ENCODE measurements at places on chromosomes 1 and 21.

GRCh38 chr1:93963585-93963984, 54.4 kb upstream of the GCLM start:
- DNase-seq, result no peak

GRCh38 chr1:110771245-110772022, 96.7 kb upstream of the KCNA3 start:
- no peak for DNase-seq

DNA sequence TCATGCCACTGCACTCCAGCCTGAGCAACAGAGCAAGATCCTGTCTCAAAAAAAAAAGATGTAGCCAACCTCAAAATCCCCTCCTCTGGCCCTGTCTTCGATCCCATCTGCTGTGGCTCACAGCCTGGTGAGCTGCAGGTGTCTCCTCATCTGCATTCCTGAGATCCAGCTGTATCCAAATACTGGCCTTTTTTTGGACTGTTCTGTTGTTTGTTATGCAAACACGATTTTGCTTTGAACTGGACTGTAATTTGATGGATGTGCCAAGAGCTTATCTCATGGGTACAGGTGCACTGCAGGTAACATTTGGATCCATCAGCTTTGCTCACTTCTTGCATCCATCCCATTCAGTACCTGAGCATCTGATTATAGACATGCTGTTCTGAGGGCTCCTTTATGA, 14.1 kb upstream of the FAM43B start:
- DNase-seq, result no peak

- no peak for DNase-seq
Observed at GRCh38 chr1:246329900-246330299, 177.2 kb downstream of the SMYD3 start.

DNA sequence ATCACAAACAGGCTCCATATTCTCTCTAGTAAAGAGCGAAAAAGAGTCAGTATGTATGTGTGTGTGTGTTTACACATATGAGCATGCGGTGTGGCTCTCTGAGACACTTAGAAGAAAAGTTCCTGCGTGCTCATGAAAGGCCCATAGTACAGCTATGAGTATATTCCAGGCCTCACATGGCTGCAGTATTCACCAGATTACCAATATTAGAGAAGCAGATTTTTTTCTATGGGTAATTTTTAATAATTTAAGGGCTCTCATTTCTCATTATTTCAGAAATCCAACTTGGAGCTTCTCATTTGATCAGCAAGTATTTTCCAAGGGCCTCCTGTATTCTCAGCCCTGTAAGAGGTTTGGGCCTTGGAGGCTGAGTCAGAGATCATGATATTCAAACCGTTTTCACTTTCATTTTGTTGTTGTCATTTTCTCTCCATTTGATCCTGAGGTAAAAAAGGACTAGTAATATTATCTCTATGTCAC, 232.9 kb upstream of the SGIP1 start:
- no peak for DNase-seq

DNA sequence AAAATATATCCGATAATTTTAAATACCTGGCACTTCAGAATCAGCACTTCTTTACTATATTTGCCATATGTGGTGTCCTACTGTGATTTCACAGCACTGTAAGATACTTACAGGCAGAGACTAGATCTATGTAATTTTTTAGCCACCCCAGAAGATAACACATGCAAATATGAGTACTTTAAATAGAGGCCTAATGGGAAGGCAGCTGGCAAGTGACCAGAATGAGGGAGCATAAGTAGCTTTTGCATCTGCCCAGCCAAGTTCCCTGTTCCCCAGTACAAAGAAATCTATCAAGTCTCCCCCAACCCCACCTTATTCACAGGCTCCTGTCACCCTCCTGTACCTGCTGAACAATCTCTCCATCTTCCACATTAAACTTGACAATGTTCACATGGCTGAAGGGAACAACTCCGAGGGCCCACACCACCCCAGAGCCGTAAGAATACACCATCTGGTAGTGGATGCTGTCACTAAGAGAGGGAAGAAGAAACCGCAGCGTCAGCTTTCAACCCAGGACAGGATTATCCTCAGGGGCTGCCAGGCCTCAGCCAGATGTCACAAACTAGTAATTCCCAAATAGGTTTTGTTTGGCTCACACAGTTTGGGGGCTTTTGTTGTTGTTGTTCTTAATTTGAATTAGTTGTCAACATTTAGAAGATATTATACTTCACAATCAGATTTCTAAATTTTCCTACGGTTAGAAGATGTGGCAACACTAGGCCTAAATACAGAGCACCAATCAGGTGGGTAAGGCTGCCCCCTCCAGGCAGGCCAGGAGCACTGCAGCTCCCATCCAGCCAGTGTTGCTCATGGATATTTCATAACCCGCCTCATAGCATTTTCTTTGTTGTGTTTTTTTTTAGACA, 10.4 kb downstream of the EMC1 start:
- peak; percentile 39 for DNase-seq

DNA sequence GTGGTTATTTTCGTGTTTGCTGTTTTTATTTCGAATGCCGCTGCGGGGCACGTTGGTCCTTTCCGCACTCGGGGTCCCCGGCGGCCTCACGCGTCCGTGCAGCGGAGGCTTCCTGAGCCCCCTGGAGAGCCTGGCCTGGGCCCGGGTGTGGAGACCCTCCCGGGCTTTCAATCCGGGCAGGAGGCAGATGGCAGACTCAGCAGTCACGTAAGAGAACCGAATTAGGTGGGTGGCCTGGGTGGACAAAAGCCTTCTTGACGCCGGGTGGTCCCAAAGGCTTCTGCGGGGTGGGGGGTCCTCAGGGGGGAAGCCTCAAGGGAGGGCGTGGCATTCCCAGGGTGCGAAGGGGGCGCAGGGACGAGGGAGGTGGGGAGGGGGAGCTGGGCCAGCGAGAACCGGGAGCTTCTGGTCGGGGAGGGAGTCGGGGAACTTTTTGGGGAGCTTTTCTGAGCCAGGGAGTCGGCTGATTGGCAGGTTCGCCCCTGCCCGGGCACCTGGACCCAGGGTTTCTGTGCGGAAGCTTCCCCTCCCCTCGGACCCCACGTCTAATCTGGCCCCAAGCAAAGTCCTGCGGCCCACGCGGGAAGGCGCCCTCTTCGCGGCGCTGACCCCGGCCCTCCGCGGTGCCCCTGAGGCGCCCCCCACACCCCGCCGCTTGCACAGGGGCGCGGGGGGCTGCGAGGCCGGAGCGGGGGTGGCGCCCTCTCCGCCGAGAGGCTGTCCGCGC, 1.3 kb upstream of the HES4 start:
- no peak for DNase-seq
